Colonic mucosa (tissue), 4 donors: ENCODE measurements at places on chromosomes 16 and 17. TPM values are rescaled to one million over a fixed set of nuclear protein-coding genes. Genes with fewer than 3 reads are reported as not detected.

GRCh38 chr16:84789431-84789830 is 30.4 kb upstream of the CRISPLD2 start:
- peaks cover 14% of the 10 kb centered on the region for H3K4me1 ChIP-seq
- H3K36me3 ChIP-seq, result no peaks in the 10 kb centered on the region
- H3K4me3 ChIP-seq, result no peak overlapping the region
- DNase-seq, result no peak
- no peaks in the 10 kb centered on the region for H3K27me3 ChIP-seq

The ITGB3 gene
- total RNA-seq, result 15.4 TPM

GRCh38 chr17:73679476-73679875 is 35.2 kb upstream of the SDK2 start:
- no peaks in the 10 kb centered on the region for H3K36me3 ChIP-seq
- H3K27me3 ChIP-seq, result no peaks in the 10 kb centered on the region
- no peak overlapping the region for H3K4me3 ChIP-seq
- H3K27ac ChIP-seq, result no peak overlapping the region
- no peak for DNase-seq

The TNFRSF17 gene
- 1.3 TPM for total RNA-seq

DNA sequence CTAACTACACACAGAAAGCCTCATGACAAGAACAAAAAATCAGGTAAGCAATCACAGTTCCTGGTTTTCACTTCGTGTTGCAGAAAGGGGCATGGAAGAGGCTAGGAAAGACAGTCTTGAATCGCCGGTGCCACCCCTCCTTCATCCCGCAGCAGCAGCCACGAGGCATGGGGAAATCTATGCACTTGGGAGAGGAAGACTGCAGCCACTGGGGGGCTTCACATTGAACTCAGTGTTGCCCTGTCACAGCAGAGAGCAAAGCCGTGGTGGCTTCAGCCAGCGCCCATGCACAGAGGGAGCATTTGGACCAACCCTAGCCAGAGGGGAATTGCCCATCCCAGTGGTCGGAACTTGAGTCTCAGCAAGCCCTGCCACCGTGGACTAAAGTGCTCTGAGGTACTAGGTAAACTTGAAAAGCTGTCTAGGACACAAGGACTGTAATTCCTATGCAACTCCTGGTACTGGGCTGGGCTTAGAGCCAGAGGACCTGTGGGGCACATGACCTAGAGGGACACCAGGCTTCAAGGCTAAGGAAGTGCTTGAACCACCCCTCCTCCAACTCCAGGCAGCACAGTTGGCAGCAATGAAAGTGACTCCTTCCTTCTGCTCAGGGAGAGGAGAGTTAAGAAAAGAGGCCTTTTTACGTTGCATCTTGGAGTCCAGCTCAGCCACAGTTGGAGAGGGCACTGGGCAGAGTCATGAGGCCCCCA is 35.2 kb upstream of the ATP2C2 start:
- no peak overlapping the region for H3K4me3 ChIP-seq
- no peaks in the 10 kb centered on the region for H3K36me3 ChIP-seq
- H3K27me3 ChIP-seq, result no peaks in the 10 kb centered on the region
- H3K4me1 ChIP-seq, result peaks cover 6% of the 10 kb centered on the region

GRCh38 chr17:34436607-34437006 is 73.6 kb upstream of the CCL1 start:
- no peak overlapping the region for H3K4me3 ChIP-seq
- no peak overlapping the region for H3K27ac ChIP-seq

The POLDIP2 gene
- 80.3 TPM for total RNA-seq

The CPD gene
- 56.5 TPM for total RNA-seq

- DNase-seq, result peak; percentile 30
- H3K27me3 ChIP-seq, result peaks cover 19% of the 10 kb centered on the region
- H3K27ac ChIP-seq, result no peak overlapping the region
Measured at GRCh38 chr17:491086-492021, 138.7 kb upstream of the RPH3AL start.

GRCh38 chr17:3763777-3764170 is 37.2 kb downstream of the ITGAE start:
- H3K36me3 ChIP-seq, result no peaks in the 10 kb centered on the region
- no peak for DNase-seq
- H3K27ac ChIP-seq, result no peak overlapping the region
- H3K4me1 ChIP-seq, result no peaks in the 10 kb centered on the region
- H3K4me3 ChIP-seq, result no peak overlapping the region

- no peak overlapping the region for H3K4me3 ChIP-seq
- H3K36me3 ChIP-seq, result no peaks in the 10 kb centered on the region
- no peaks in the 10 kb centered on the region for H3K27me3 ChIP-seq
Measured at GRCh38 chr17:77419547-77420094, 278.9 kb downstream of the SEC14L1 start.

GRCh38 chr16:21602785-21603184 is 3.4 kb downstream of the METTL9 start:
- H3K27me3 ChIP-seq, result no peaks in the 10 kb centered on the region
- no peak for DNase-seq
- H3K4me3 ChIP-seq, result no peak overlapping the region
- no peaks in the 10 kb centered on the region for H3K36me3 ChIP-seq
- peaks cover 10% of the 10 kb centered on the region for H3K4me1 ChIP-seq

- no peak overlapping the region for H3K4me3 ChIP-seq
- no peaks in the 10 kb centered on the region for H3K4me1 ChIP-seq
- no peaks in the 10 kb centered on the region for H3K36me3 ChIP-seq
- H3K27ac ChIP-seq, result no peak overlapping the region
Measured at GRCh38 chr16:85117418-85117817, 5.1 kb upstream of the CIBAR2 start.

The FNDC8 gene
- not detected for total RNA-seq

The CD300LF gene
- 1.0 TPM for total RNA-seq
